Type B pancreatic cell (in vitro differentiated cells): ENCODE measurements at places on chromosomes 3 and 15. TPM values are rescaled to one million over a fixed set of nuclear protein-coding genes. Genes with fewer than 3 reads are reported as not detected.

Gene CTXN2
- not detected in 2 replicates for total RNA-seq

Gene GOLGA8M
- 0.43 and 0.68 TPM in 2 replicates for total RNA-seq

Gene TMEM266
- 2.3 and 2.8 TPM in 2 replicates for total RNA-seq

Gene FBXW12
- total RNA-seq, result not detected in 2 replicates

Gene HEMK1
- total RNA-seq, result 20.2 and 29.9 TPM in 2 replicates

DNA sequence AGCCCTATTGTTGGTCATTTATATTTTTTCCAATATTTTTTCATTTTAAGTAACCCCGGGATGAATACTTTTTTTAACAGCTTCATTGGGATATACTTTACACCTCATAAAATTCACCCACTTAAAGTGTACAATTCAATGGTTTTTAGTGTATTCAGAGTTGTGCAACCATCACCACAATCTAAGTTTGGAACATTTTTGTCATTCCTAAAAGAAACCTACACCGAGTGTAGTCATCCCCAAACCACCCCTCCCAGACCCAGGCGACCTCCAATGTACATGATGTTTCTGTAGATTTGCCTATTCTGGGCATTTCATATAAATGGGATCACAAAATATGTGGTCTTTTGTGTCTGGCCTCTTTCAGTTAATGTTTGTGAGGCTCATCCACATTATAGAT is 118.3 kb upstream of the FRMD4B start:
- no peak for DNase-seq
